ENCODE measurements at places on chromosomes 2 and 18.

GRCh38 chr2:200454927-200455801 lies 54.7 kb downstream of the KCTD18 start:
- DNase-seq: no peak

- no peak for DNase-seq
Measured at GRCh38 chr2:150125708-150126107, 361.8 kb downstream of the RND3 start.

DNA sequence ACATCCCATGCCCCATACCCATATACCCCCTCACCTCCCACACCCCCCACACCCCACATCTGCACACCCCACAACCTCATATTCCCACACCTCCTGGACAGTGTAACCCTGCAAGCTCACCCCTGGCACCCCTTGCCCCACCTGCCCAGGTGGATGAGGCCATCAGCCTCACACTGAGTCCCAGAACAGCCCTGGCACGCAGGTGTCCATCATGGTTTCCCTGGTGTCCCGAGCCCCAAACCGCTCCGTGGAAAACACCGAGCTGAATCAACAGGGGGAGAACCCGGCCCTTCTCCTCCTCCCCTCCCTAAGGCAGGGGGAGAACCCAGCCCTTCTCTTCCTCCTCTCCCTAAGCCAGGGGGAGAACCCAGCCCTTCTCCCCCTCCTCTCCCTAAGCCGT lies 415.6 kb upstream of the SALL3 start:
- DNase-seq: no peak

DNA sequence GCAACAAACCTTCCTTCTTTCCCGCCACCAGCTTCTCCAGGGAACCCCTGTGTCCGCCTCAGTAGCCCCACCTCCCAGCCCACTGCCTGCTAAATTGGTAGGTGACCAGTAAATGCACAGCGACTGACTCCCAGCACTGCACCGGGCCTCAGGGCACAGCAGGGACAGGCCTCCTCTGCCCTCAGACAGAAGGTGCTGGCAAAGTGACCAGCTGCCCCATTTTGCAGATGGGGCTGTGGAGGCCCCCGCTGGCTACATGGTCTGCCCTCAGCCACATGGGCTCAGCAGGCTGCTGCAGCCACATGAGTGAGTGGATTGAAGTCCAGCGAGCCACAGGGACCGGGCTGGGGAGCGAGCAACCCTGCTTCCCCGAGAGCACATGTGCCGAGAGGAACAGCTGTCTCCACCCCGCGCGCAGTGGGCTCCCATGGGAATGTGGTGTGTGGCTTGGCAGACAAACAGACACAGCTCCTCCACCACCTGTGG lies 7.8 kb upstream of the NPPC start:
- no peak for DNase-seq

DNA sequence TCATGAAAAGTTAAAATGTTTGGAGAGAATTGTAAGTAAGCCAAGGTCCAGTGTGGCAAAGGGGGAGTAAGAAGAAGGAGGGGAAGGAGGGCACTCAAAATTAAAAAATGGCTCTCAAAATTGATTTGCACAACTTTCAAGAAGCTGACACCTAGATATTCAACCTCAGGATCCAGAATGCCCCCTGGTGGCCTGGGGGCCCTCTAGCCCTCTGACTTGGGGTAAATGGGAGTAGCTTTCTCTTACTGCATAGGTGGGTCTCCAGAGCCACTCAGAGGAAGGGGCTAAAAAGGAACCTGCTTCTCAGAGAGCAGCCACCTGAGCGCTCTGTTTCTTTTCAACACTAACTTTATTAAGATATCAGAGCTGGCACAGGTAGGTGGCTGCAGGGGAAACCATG lies 968.5 kb downstream of the BCL11A start:
- no peak for DNase-seq

GRCh38 chr2:112793449-112793978 lies 9.2 kb upstream of the IL1A start:
- no peak for DNase-seq

DNA sequence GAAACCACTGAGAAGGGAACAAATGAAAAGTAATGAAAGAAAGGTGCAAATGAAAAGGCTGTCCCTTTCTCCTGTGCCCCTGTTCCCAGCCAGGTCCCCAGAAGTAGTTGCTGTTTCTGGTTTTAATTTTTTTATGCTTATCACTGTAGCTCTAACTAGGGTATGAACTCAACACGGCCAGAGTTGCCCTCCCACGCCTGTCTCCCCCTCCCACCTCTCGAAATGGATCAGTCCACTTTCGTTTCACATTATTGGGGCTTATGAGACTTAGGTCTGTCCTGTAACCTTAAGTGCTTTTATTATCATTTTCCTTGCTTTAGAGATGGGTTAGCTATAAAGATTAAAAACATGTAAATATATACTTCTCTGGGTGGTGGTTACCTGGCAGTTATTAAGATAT lies 8.6 kb downstream of the RBFA start:
- DNase-seq: no peak

- peak; percentile 33 for DNase-seq
Measured at GRCh38 chr2:118032169-118033013, 18.5 kb upstream of the CCDC93 start.

DNA sequence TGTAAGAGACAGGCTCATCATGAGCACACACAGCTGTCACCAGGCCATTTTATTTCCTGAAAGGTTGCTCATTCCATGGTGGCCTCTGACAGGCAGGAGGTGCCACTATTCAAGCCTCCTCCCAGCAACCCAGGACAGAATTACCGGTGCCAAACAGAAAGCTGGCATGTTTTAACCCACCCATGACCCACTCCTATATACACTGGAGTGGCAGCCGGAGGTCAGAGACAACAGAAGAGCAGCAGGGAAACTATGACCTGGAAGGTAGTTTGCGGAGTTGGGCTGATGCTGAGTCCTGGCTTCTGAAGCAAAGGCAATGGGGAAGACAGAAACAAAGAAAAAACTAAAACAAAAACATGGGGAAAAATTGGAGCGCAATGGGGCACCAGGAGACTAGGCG lies 2.3 kb downstream of the RFTN2 start:
- no peak for DNase-seq

DNA sequence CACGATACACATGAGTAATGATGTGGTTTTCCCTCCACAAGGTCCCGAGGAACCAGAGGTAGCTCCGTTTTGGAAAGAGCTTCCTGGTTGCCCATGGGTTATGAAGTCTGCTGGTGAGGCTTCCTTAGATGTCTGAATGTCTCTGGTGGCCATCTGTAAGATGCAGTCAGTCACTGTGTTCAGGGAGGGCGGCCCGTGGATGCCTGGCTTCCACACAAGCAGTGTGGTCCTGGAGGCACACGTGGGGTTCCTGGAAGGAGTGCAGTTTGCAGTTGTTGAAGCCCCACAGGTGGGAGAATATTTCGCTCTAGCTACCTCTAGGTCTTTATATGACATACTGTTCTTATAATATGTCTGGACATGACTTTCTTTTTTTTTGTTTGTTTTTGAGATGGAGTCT lies 209.0 kb downstream of the FAM210A start:
- DNase-seq: no peak

DNA sequence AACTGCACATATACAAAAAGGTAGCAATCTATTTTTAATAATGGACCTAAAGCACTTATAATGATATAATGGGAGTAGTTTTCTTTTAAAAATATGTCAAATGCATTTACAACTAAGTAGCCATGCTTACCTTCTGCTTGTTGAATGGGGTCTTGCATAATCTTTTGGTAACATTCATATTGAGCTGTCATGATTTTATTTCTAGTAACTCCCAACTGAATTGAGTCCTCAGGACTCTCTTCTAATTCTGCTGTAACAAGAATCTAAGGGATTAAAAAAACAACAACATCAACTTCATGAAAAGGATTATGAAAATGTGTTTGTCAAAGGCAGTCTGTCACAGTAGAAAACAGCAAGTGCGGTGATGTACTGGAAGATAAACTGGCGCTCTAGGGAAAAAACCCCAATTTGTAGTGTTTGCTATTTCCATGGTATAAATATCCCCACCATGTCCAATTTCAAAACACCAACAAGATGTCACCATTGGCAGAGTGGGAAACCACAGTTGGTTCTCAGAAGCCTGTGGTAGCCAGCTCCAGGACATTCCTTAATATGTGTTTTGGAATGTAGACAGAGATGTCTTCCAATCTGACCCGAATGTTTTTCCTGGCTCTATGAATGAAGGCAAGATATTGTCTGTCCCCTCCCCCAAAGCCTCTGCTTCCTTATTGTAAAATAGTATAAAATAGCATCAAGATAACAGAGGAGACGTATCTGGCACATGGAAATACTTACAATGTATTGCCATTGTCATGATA lies 64.8 kb downstream of the CALCRL start:
- DNase-seq: no peak

GRCh38 chr2:219713110-219713509 lies 85.7 kb downstream of the SLC4A3 start:
- no peak for DNase-seq

DNA sequence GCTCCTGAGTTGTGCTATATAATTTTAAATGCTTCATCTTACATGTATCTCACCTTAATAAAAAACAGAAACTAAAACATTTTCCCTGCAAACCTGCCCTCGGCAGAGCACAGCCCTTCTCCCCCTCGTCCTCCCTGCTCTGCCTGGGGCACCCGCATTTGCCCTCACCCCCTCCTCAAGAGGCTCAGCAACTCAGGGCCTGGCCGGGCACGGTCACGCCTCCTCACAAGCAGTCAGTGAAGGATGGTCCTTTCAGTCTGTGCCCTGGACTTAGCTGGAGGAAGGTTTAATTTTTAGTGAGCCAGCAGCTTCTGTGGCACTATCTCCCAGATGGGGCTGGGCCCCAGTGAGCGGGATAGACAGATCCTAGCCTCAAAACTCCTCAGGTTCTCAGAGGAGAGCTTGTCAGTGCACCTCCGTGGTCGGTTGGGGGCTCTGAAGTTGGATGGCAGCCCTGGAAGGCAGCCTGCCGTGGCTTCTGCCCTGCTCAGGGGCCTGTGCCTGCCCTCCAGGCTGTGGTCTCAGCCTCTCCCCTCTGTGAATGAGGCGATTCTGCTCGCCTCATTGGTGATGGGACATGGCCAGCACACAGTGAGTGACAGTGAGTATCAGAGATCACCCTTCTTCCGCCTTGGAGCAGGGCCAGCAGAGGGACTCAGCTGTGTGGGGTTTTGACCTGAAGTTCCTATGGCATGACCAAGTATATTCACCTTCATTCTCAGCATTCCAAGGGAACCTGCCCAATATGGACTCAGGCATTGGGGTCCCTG lies 56.3 kb upstream of the AFF3 start:
- peak; percentile 47 for DNase-seq

DNA sequence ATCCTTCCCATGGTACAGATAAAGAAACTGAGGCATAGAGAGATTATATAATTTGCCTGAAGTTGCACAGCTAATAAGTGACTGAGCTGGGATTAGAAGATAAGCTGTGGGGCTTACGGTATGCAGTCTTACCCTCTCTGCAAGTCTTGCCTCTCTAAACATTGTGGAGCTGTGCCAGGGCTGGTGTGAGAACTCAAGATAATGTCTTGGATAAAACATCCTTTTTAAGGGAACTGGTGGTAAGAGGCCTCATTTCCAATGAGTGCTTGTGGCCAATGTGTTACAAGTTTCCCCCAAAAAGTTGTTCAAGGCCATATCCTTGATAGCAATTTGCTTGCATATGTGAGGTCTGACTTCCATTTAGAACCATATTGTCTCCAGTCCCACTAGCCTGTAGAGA lies 84.3 kb upstream of the ETAA1 start:
- DNase-seq: no peak

DNA sequence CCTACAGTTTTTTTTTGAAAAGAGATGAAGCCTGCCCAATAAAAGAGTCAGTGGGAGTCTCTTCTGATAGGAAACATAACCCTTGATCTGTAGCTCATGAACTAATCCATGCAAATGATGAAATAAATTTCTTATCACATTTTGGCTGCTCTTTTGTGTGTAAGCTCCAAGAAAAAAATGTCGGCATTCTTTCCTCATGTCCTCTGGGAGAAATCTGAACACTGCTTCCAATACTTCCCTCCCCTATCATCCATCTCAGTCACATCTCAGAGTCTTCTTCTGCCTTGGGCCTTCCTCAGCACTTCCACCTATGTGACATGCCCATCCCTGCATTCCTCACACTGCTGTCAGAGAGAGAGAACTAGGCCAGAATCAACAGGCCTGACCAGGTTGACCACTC lies 395.7 kb upstream of the ST6GAL2 start:
- DNase-seq: no peak

GRCh38 chr2:144510294-144510991 lies 9.5 kb downstream of the ZEB2 start:
- no peak for DNase-seq

GRCh38 chr2:173922760-173923159 lies 42.4 kb downstream of the SP3 start:
- no peak for DNase-seq

GRCh38 chr2:61266632-61267505 lies 104.9 kb downstream of the C2orf74 start:
- DNase-seq: no peak

DNA sequence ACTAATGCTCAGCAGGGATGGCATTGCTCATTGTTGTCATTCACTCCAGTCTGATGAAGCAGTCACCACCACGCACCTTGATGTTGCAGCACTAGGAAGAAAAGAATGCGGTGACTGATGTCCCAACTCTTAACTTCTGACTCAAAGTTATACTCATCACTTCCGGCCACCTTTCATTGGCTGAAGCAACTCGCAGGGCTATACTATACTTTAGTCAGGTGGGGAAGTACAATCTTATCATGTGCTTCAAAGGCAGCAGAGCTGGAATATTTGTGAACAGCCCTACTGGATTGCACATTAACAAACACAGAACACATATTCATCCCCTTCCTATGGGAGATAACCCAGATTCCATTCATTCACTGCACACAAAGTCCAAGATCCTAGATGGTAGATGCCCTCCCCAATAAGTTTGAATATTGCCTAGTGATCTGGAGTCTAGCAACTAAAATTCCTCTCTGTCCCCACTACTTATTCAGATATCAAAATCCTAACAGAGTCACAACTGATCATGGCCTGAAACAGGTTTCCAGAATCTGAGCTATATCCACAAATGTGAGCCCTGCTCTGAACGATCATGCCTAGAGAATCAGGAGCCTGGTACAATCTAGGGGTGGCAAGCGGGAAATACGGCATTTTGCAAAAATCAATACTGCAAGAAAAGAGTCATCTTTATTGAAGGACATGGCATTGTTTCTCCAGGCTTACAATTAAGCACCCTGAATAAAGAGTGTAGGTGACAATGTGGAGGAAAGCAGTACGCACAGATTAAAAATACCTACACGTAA lies 3.4 kb upstream of the SPATS2L start:
- DNase-seq: no peak

DNA sequence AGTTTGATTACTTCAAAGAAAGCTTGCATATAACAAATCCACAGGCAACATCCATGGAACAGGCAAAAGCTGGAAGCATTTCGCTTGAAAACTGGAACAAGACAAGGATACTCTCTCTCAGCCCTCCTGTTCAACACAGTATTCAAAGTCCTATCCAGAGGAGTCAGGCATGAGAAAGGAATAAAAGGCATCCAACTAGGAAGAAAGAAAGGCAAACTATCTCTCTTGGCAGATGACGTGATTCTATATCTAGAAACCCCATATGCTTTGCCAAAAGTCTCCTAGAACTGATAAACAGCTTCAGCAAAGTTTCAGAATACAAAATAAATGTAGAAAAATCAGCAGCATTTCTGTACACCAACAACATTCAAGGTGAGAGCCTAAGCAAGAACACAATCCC lies 34.1 kb upstream of the MC4R start:
- no peak for DNase-seq

GRCh38 chr2:218071218-218071937 lies 2.3 kb downstream of the RUFY4 start:
- DNase-seq: no peak
